NAMALWA (cell line): ENCODE measurements at places on chromosomes 11 and 22.

DNA sequence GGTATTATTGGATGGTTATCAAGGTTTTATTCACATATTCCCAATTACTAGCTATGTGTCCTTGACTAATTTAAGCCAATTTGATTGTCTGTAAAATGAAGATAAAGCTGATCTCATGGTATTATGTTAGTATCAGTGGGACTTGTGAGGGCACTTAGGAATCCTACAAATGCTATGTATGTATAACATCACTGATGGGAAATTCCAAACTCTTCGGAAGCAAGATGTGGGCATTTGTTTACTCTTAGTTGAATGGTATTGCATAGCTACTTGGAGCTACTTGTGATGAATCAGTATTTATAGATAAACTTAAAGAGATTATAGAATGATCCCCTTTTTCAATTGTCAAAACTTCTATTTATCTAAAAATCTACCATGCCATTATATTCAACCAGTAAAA is 239.9 kb downstream of the CNTN5 start:
- no peak for DNase-seq

GRCh38 chr11:58577555-58578135 is 1.2 kb upstream of the ZFP91 start:
- DNase-seq, result peak; percentile 92

GRCh38 chr22:35749808-35750207 is 32.1 kb downstream of the APOL5 start:
- DNase-seq, result peak; percentile 96

DNA sequence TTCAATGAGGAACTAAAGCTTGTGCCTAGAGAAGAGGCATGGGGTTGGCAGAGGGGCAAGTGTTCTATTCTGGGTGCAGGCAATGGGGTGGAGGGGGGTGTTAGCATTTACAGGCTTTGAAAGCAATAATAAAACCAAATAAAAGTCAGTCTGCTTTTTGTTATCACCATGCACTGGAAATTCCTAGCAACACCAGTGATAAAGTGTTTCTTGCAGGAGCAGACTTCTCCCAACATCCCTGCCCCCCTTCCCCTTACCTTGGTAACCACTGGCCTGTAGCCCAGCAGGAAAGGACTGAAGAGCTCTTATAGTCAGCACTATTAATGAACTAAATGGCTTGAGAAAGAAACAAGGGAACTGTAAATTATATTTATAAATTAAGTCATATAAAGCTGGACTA is 65.2 kb upstream of the SESN3 start:
- DNase-seq, result no peak

DNA sequence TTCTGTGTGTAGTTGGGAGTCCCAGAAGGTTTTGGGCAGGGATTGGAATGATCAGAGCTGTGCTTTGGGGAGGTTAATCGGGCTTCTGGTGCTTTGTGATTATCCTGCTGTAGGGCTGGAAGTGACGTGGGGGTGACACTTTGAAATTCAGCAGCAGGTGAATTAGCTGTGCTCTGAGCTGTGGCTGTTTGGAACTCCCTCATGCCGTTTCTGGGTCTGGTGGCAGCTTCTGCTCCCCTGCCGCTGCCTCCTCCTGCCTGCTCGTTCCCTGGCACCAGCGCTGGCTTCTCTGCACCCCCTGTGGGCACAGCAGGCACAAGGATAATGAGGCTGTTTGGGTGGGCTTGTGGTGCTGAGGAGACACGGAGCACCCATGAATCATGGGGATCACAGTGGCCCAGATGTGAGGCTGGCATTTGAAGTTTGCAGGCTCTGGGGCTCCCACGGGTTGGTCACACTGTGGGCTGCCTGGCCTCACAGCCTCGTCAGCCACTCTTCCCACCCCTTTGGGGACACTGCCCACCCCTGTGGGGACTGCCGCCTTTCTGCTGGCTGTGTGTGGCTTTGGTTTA is 49.7 kb downstream of the TBC1D22A start:
- DNase-seq, result no peak

GRCh38 chr22:26445577-26446275 is 16.7 kb downstream of the ASPHD2 start:
- DNase-seq, result no peak

- DNase-seq, result no peak
These were observed 2.1 kb upstream of the PLXNB2 start for GRCh38 chr22:50309601-50309991.

- DNase-seq, result peak; percentile 54
These were observed 13.6 kb downstream of the CD3E start for GRCh38 chr11:118318124-118318523.

- no peak for DNase-seq
These were observed at the start of gene MS4A6A for GRCh38 chr11:60182541-60183330. MS4A6A (minus strand) TSS chr11:60183083; CDS start chr11:60181727, 1,356 bp downstream.

DNA sequence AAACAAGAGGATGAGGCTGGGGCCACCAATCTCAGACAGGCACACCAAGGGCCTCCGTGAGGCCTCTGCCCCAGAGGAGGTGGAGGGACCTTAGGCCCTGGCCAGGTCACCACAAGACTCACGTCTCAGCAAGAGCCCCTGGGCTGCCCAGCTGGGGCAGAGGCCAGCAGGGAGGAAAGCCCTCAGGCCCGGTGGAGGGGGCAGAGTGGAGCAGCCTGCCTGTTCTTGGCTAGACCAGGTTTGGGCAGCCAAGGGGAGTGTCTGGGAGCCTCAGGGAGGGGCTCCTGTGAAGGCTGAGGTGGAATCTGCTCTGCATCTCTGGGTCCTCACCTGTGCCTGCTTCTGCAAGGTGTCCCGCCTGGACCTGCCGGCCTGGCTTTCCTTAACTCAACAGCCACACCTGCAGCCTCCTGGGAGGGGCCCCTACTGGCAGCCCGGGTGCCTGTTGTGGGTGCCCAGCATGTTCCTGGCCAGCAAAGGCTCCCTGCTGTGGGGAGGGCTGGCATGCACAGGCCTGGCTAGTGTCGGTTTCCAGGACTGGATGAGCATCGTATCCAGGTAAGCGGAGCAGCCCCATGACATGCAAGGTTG is 11.9 kb downstream of the TTLL12 start:
- DNase-seq, result no peak

GRCh38 chr22:48708558-48709245 is 1119.0 kb downstream of the BRD1 start:
- DNase-seq, result no peak

GRCh38 chr11:95065336-95065735 is 1.4 kb upstream of the SRSF8 start:
- DNase-seq, result no peak

- DNase-seq, result no peak
These were observed 18.5 kb upstream of the TH start for GRCh38 chr11:2189938-2190656.
